Mucosa of descending colon (tissue), 3 donors: ENCODE measurements at places on chromosomes 11 and 22. TPM values are rescaled to one million over a fixed set of nuclear protein-coding genes. Genes with fewer than 3 reads are reported as not detected.

The CADM1 gene
- 4.3 TPM for total RNA-seq

The OR8A1 gene
- not detected for total RNA-seq

The FGF4 gene
- not detected for total RNA-seq

The OR5P2 gene
- total RNA-seq: not detected

The SULT4A1 gene
- 4.1 TPM for total RNA-seq

The ENTHD1 gene
- total RNA-seq: not detected

The MRPL48 gene
- total RNA-seq: 39.7 TPM

The PDGFD gene
- 3.4 TPM for total RNA-seq

The SPON1 gene
- 85.5 TPM for total RNA-seq

The FAM181B gene
- not detected for total RNA-seq

The ZNF70 gene
- 3.4 TPM for total RNA-seq

The KRTAP5-7 gene
- total RNA-seq: 0.27 TPM

The CCT8L2 gene
- total RNA-seq: not detected

The GGTLC2 gene
- total RNA-seq: not detected

The F2 gene
- total RNA-seq: not detected

The NXPE1 gene
- 139 TPM for total RNA-seq

The FJX1 gene
- 0.84 TPM for total RNA-seq

The MIOX gene
- not detected for total RNA-seq

The TENM4 gene
- 1.6 TPM for total RNA-seq

The MAJIN gene
- not detected for total RNA-seq

The KDM4D gene
- 0.46 TPM for total RNA-seq

The KRTAP5-2 gene
- total RNA-seq: not detected

The MIAT gene
- total RNA-seq: 3.5 TPM

The FAM89B gene
- total RNA-seq: 26.4 TPM

The CNGA4 gene
- total RNA-seq: 0.22 TPM

The FLRT1 gene
- 8.9 TPM for total RNA-seq

The C11orf97 gene
- not detected for total RNA-seq

The SLC1A2 gene
- 1.1 TPM for total RNA-seq

The MISFA gene
- 3.3 TPM for total RNA-seq

The SCN3B gene
- 2.6 TPM for total RNA-seq
